RWPE1 (cell line): ENCODE measurements at places on chromosomes 16 and 17.

GRCh38 chr16:16158741-16159374, 64.4 kb downstream of the ABCC6 start:
- no peak for DNase-seq

- no peak for DNase-seq
These were observed 7.4 kb downstream of the SLC26A11 start for GRCh38 chr17:80227666-80228065.

- no peak for DNase-seq
These were observed 43.4 kb downstream of the ZNF276 start for GRCh38 chr16:89764711-89765201.

GRCh38 chr17:61443475-61443882, 8.7 kb upstream of the TBX4 start:
- DNase-seq, result no peak

DNA sequence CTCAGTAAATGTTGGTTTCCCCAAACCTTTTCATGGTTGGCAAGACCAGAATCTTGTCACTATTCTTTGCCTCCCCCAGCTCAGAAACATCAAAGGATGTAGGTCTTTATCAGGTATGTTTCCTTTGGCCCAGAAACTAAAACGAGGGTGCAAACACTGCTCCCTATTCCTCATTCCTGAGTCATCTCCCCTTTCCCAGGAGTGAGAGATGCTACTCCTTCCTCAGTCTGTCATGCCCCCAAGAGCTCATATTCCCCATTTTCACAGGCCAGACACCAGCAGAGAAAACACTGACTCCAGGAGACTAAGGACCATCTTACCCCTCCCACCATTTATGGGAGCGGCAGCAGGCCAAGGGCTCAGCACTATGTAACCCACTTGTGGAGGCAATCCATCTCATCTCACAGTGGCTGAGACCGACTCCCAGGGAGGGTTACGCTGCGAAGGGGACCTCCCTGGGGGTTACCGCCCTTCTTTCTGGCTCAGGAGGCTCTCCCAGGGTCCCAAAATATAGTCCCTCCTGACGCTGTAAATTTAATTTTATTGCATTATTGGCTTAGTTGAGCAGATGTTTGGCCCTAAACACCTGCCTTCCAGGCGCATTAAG, 1.5 kb downstream of the GEMIN4 start:
- DNase-seq, result no peak

GRCh38 chr17:44900894-44901293, 1.6 kb upstream of the EFTUD2 start:
- DNase-seq, result no peak

DNA sequence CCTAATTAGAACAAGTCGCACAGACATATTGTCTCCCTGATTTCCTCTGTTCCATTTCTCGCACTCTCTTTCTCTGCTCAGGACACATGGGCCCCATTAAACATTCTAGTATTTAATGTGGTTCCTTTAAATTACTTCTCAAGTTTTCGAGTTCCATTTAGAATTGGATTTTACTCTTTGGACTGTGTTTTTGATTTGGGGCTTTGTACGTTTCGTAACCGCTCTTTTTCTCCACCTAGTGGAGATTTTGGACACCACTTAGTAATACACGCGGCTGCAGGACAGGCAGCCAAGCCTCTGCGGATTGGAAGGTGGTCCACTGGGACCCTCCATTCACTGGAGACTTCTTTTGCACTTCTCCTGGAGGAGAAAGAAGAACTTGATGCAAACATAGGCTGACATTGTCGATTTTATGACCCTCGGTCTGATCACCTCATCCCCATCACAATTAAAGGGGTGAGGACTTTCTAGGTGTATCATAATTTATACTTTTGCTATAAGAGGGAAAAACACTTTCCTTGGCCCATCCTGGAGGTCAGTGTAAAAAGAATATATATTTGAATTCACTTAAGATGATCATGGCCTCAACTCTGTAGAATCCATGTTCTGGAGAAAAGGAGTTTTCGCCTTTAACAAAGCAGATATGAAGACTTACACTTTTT, 85.7 kb downstream of the NOG start:
- peak; percentile 49 for DNase-seq

DNA sequence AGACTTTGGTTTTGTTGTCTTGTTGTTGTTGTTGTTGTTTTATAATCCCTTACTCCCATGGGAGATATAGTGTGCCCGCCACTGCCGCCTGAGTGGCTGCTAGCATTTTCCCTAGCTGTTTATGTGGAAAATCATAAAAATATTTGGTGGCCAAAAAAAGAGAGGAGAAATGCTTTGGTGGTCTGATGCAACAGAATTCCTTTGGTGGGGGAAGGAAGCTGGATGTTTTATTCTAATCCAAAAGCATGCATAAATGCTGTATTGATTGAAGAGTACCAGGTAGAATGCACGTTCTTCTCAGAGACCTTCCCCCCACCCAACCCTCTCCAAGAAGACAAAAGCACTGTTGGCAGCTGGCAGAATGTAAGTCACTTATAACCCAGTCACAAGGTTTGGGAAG, 93.2 kb downstream of the C17orf67 start:
- no peak for DNase-seq

DNA sequence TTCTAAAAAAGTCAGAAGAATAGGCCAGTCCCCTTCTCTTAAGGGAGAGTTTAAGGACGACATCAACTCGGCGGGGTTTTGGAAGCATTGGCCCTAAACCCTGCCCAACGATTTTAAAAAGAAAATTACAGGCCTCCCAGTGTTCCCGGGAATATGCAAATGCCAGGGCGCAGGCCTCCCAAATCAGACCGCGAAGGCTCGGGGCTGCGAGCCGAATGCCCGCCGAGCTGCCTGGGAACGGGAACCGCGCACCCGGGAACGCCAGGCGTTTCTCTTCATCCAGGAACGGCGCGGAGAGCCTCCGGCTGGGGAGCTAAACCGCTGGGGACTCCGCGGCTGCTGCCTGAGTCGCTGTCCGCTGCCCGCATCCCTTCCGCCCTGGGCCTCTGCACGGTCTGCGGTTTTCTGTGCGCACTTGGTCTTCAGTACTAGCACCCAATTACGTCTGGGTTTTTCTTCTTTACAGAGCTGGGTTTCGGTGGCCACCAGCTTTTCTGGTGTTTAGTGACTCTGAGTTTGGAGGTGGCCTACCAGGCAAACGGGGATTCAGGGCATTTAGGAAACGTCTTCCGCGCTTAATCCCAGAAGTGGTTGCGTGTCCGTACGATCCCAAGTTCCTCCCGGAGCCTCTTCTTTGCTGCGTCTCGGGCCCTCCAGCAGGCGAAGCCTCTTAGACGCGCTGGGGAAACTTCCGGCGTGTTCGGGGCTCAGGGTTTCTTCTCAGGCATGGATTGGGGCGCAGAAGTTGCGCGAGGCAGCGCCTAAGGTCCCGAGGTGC, 5.7 kb downstream of the IRX5 start:
- DNase-seq, result no peak

- DNase-seq, result no peak
These were observed 2.3 kb downstream of the TPSD1 start for GRCh38 chr16:1258225-1258600.

- DNase-seq, result peak; percentile 10
These were observed 9.9 kb downstream of the TMIGD1 start for GRCh38 chr17:30323895-30324319.

DNA sequence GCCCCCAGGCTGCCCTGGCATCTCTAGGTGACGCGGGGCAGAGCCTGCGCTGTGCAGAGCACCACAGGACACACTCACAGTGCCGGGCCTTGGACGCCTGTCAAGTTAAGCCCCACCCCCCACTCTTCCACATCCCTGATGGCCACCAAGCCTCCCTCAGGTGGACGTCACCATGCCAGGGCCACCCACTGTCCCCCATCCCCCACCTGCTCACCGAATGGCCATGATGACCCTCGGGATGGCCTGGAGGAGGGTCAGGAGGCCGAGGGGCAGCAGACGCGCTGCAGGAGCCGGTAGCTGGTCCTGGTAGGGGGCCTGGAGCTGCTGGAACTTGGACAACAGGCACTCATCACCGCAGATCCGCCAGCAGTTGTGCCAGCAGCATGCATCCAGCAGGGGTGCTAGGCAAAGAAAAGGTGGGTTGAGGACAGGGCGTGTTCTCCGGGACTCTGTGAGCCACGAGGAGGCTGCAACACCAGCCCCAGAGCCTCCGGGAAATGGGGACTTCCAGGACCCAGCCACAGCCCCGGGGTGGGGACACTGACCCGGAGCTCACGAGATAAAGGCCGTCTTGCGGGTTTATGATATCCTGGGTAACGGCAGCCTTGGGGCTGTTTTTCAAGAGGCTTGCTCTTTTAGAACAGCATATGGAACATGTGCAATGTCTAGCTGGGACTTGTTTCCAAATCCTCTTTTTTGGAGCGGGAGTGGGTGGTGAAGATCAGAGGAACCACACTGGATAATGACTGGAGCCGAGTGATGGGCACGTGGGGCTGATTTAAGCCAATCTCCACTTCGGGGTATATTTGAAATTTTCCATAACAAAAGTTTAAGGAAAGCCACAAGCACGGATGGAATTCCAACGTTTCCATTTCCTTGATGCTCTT, 11.4 kb downstream of the C16orf95 start:
- no peak for DNase-seq

DNA sequence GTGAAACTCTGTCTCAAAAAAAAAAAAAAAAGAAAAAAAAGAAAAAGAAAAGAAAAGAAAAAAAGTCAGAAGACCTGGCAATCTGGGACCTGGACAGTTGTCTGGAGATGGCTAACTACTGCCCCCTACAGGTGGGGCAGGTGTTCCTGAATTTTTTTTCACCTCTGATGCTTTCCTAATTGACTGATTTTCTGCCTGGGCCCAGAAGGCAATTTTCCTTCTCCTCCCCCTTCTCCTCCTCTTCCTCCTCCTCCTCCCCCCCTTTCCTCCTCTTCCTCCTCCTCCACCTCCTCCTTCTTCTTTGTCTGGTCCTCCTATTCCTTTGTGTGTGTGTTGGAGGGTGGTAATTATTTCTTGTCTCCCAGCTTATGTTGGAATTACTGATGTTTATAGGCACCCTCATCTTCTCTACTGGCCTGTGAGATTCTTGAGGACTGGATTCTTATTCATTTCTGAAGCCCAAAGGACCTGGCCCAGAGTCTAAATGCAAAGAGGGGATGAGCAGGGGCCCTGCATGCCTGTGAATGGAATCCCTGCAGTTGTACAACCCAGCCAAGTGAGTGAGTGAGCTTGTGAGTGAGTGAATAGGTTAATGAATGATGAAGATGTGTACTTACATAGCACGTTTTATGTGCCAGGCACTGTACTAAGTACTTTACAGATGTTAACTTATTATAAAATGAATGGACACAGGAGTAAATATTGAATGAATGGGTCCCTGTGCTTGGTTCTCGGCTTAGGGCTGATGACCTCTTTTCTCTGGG, 26.9 kb downstream of the IRX5 start:
- DNase-seq, result peak; percentile 24

DNA sequence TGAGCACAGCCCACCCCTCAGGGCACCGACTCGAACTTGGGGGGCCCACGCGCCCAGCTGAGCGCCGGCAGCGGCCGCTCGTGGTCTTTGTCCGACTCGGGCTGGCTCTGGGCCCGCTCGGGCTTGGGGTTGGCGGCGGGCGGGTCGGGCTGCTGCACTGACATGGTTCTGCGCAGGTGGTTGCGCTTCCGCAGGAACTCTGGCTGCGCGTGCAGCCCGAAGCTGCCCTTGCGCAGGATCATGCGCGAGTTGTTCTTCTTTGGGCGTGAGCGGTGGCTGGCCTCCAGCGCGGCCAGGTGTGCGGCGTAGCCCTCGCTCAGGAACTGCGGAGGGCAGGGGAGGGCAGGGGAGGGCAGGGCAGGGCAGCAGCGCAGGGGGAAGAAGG, 11.1 kb downstream of the PIMREG start:
- no peak for DNase-seq

- DNase-seq, result no peak
These were observed 977.4 kb downstream of the KCNJ18 start for GRCh38 chr17:22669721-22670120.

- DNase-seq, result no peak
These were observed 121.3 kb downstream of the CDH13 start for GRCh38 chr16:82748026-82748425.

DNA sequence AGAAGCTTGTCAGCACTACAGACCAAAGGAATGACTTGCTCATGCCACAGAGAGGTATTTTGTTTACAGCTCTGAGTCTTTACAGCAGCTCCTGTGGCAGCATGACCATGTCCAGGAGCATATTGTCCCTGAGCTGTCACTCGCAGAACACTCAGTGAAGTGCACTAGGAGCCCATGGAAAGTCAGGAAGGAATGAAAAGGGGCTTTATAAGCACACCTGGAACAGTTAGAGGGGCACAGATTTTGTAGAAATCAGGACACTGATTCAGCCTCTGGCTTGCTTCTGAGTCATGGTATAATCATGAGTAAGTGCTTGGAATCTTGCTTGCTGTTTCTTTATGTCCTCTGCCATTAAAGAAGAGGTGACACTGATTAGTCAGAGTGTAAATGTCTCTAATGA, 41.0 kb downstream of the TADA2A start:
- peak; percentile 47 for DNase-seq

DNA sequence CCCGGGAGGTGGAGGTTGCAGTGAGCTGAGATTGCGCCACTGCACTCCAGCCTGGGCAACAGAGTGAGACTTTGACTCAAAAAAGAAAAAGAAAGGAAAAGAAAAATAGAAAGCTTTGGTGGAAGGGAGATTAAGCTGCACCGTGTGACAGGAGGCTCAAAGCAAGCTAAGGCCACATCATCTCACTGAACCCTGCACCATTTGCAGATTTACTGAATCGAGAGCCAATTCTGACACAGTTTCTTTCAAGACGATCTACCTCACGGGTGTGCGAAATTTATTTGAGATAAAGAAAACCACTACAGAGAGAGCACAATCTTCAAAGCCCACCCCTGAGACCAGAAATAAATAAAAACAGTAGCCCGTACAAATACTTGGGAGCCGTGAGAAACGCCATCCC, 49.6 kb downstream of the RTN4RL1 start:
- DNase-seq, result no peak

GRCh38 chr16:11836650-11837244, 14.6 kb downstream of the RSL1D1 start:
- DNase-seq, result peak; percentile 54

DNA sequence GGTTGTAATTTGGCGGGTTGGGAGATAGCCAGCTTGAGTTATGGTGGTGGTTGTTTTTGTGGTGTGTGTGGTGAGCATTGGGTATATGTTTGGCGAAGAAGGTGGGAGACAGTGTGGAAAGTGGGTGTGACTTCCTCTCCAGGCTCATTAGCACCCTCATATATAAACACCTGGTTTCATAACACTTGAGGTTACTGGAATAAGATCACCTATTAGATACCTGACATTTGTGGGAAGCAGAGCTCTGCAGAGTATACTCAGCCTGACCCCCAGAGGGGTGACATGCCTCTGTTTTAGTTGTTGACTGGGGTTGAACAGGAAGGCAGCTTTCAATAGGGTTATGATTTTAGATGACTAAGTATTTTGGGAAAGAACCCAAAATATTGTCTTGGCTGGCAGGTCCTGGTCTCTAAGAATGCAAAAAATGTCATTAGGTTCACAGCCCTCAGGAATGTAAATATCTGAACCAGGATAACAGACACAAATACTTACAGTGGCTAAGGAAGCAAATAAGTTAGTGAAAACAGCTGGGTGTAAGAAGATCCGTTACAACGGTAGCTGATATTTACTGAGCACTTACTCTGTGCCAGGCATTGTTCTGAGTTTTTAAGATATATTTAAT, 18.3 kb upstream of the EFCAB13 start:
- peak; percentile 80 for DNase-seq
